ENCODE measurements at places on chromosomes 13 and 19.

DNA sequence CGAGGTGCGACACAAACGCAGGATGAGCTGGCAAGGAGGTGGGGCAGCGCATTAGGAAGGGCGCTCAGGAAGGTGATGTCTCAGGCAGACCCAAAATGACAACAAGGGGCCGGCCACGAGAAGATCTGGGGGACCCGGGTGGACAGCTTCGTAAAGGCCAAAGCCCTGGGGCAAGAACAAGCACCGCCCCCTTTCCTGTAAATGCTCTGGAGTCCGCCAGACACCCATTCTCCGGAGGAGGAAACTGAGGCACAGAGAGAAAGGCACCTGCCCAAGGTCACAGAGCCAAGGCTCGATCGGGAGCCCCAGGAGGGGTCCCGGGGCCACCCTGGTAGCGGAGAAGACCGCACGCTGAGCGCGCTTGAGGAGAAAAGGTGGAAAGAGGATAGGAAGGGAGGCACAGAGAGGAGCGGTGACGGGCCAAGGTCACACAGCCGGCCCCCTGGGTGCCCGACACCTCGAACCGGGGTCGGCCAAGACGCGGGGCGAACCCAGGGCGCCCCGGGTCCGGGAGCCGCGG is 571 bp downstream of the SAFB2 start:
- DNase-seq = peak; percentile 14

DNA sequence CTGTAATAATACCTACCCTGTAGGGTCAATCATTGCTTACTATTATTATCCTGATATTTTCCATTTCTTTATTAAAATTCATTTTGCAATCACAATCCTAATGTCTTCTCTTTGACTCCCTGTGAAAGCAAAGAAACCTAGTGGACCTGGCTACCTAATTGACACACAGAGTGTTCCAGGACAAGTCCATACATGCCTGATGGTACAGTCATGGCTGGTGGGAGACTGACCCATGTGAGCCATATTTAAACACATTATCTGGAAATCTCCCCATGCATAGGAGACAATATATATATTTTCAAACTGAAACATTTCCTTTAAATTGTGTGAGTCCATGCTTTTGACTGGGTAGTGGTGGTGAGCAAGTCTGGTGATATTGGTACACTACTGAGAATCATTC is 230.6 kb upstream of the DACH1 start:
- DNase-seq = no peak

DNA sequence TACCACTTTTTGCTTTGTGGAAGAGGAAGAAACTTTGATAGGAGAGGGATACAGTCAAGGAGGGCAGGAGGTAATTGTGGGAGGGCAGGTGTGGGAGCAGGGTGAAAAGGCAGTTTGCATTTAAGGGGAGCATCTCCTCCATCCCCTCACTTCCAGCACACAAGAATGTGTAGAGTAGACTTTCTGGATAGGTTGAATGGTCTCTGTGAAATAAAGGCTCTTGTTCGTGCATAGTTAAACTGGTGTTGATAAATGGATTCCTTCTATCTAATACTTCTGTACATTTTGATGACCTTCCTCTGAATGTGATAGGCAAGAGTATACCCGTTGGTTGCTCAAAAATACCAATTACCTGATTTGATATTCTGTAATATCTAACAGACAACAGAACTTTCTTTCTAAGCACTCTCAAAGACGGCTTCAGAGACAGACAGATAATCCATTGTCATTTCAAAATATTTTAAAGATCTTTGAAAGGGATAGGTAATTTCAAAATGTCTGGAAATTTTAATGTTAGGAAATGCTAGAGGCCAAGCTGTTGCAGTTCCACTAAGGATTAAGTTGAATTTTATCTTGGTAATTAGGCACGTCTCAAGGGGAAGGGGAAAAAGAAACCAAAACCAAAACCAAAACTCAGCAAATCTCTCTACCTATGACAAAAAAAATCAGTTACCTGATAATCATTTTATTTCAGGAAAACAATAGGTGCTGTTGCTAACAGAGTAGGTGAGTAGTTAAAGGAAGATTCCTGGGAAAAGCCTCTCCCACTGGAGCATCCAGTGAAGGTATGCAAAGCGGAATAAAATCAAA is 302.6 kb downstream of the COG6 start:
- DNase-seq = no peak

GRCh38 chr19:49475995-49476880 is 2.2 kb downstream of the FLT3LG start:
- DNase-seq = no peak

- DNase-seq = no peak
Measured at GRCh38 chr13:37303606-37304005, 198.1 kb upstream of the CSNK1A1L start.

DNA sequence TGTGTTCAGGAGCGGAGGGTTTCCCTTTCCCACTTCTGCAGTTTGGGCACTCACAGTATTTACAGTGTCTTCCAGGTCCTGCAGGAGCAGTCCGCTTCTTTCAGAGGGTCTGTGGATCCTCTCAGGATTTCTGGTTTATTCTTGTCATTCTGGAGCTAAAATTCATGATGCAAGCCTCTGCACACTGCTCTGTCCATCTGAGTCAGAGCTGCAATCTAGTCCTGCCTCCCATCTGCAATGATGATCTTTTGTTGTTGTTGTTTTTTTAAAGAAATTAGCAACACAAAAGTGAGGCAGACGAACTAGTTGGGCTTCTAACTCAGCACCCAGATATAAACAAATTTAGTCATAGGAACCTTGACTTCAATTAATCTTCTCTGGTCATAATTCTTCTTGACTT is 86.5 kb downstream of the DLEU7 start:
- no peak for DNase-seq

GRCh38 chr19:45296355-45296754 is 26.3 kb downstream of the CKM start:
- no peak for DNase-seq

- no peak for DNase-seq
Measured at GRCh38 chr19:8367327-8368001, 3.5 kb downstream of the ANGPTL4 start.

DNA sequence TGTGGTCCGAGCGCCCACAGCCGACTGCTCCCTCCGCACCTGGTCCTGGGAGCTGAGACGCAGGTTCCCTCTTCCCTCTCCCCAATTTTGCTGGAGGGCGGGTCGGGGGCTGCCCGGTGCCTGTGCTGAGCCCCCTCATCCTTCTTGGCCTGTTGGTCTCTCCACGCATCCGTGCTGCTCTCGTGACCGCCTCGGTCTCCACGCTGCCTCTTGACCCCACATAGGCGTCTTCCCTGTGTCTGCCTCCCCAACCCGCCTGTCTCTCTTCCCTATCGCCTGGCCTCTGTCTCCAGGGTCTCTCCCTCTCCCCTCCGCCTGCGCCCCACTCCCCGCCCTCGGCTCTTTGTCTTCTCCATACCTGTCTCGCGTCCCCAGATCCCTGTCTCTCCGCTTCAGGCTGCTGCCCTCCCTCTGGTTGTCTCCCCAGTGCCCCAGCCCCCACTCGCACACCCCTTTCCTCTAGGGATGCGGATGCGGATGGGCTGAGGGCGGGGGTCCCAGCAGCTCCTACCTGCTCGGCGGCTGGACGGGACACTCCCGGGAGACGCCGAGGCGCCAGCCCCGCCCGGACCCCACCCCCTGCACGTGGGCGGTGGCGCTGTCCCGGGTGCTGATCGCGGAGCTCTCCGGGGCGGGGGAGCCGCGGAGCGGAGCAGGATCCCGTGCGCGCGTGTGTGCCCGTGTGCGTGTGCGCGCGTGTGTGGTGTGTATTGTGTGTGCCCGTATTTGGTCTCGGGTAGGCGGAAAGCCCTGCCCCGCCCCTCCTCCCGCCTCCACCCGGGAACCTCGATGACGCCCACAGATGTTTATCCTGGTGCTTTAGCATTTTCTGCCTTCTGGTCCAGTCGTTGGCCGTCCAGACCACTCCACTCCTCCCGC is at the start of gene SYT5:
Gene SYT5 (minus strand): TSS at position 684 of the 879 bp plus-strand sequence. CDS start 1,248 bp downstream, outside the sequence.
- DNase-seq = peak; percentile 49

DNA sequence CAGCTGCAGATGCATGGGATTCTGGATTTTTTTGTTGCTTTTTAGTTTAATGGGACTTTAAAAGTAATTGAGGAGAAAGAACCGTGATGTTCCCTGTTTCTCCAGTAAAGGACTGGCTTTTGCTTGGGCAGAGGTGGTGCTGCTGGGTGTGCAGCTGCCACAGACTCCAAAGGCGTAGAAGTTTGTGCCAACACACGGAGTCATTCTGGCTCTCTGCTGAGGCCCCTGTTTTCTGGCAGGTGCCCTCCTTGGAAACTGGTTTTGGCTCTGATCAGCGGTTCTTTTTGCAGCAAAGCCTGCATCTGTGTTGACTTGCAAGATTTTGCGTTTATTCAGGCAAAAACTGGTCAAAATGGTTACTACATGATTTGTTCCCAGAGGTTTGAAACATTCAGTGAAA is 16.0 kb upstream of the QTRT1 start:
- no peak for DNase-seq

- no peak for DNase-seq
Measured at GRCh38 chr13:110610955-110611595, 4.3 kb upstream of the NAXD start.

- DNase-seq = no peak
Measured at GRCh38 chr19:40414542-40415535, 1.7 kb upstream of the PRX start.

GRCh38 chr19:17389957-17390664 is 3.9 kb downstream of the CCDC194 start:
- no peak for DNase-seq

GRCh38 chr19:31214086-31214485 is 135.2 kb downstream of the TSHZ3 start:
- DNase-seq = peak; percentile 76

DNA sequence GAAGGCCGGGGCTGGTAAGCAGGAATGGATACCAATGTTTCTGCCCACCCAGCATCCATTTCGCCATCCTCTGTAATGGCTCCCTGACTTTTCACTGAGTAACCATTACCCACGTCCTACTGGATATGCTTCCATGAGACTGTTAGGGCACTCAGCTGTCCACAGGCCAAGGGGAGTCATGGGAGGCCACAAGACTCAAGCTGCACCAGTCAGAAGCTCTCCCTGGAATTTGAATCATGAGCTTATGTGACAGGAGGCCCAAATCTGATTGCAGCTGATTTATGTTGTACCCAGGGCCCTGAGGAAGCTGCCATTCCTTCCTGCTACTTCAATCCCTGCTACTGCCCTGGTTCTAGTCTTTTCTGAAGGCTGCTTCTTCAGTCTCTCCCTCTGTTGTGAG is 28.3 kb downstream of the DEDD2 start:
- no peak for DNase-seq

- DNase-seq = no peak
Measured at GRCh38 chr13:106753251-106753650, 185.3 kb upstream of the ARGLU1 start.

DNA sequence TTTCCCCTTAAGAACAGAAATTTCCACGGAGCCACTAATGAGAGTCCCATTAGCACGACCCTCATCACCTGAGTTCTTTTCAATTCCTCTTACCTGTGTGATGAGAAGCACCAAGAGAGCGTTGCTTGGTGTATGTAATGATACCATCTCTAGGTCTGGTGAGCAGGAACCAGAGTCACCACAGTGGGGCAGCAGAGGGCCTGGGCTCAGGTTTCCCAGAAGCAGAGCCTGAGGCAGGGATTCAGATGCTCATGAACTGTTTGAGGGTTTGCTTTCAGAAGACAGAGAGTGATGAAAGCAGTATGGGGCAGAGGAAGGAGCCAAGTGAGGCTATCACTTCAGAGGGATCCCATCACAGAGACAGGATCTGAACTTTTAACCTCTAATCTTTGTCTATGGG is 3.1 kb upstream of the PTPRH start:
- no peak for DNase-seq

DNA sequence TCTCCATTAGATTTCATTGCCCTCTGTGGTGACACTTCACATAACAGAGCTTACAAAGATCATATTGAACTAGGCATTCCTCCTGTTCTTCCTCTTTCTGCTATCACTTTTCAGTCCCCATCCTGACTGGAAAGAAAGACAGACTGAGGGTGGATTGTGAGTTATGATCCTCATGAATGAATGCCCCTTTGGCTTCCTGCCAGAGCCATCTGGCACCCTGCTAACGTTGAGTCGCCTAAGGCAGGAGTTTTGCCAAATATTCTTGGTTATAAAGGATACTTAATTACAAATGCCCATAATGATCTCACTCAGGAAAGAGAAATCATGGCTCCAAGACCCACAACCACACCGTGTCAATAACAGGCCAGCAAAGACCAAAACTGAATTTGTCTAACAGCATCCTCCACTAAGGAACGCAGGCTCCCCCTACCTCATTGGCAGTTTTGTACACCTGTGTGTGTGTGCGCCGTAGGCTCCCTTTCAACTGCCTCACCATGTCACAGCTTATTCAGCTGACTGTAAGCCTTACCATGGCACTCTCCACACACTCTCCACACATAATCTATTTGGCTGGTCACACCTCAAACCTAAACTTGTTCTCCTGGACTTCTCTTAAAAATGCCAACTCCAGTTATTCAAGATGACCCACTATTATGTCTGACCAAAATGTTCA is 15.5 kb downstream of the ZNF211 start:
- no peak for DNase-seq

GRCh38 chr13:41785402-41786172 is 175.3 kb downstream of the VWA8 start:
- no peak for DNase-seq

DNA sequence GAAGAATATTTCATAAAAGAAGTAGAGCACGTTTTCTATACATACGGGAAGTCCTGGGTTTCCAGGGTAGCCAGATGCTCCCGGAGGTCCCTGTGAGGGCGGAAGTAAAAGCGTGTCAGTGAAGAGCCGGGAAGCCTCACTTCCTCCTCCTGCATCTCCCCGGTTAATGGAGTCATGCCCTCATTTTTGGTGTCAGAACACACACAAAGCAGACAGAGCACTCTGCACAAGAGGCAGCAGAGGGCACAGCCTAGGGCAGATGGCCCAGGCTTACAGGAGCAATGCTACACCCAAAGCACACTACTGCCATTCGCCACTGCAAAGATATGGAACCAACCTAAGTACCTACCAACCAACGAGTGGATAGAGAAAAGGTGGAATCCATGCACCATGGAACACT is 94.4 kb downstream of the COL4A1 start:
- DNase-seq = no peak

DNA sequence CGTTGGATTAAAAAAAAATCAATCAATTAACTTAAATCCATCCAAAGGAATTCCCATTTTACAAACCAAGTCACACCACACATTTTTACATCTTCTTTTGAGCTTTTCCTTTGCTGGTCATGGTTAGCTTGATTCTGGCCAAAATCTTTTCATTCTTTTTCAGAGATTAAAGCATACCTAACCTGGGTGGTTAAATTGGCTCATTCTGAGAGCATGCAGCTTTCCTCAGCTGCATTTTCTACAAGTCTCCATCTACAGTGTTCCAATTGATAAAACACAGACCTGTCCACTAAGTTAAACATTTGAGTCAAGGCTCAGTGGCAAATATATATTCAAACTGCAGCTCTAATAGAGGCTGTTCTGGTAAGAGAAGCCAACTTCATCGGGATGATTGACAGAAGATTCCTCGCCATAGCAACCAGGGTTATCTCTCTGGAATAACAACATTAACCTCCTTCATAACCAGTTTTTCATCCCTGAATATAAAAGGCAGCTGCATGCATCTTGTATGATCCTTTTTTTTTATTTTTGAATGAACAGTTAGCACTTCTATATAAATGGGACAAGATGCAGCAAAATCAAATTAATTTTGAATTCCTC is 106.2 kb downstream of the DNAJC15 start:
- DNase-seq = no peak

Measured in activated gamma-delta T cell treated with anti-CD3 and anti-CD28 coated beads, Interleukin-2, amount 50 U/mL, for 16 hours (primary cell).